ENCODE measurements at places on chromosomes 11 and 22.

- DNase-seq, result no peak
Observed at GRCh38 chr11:65796726-65797601, 10.1 kb downstream of the OVOL1 start.

- no peak for DNase-seq
Observed at GRCh38 chr11:24238771-24239645, 257.8 kb upstream of the LUZP2 start.

- no peak for DNase-seq
Observed at GRCh38 chr11:59223611-59224010, 10.9 kb upstream of the MPEG1 start.

DNA sequence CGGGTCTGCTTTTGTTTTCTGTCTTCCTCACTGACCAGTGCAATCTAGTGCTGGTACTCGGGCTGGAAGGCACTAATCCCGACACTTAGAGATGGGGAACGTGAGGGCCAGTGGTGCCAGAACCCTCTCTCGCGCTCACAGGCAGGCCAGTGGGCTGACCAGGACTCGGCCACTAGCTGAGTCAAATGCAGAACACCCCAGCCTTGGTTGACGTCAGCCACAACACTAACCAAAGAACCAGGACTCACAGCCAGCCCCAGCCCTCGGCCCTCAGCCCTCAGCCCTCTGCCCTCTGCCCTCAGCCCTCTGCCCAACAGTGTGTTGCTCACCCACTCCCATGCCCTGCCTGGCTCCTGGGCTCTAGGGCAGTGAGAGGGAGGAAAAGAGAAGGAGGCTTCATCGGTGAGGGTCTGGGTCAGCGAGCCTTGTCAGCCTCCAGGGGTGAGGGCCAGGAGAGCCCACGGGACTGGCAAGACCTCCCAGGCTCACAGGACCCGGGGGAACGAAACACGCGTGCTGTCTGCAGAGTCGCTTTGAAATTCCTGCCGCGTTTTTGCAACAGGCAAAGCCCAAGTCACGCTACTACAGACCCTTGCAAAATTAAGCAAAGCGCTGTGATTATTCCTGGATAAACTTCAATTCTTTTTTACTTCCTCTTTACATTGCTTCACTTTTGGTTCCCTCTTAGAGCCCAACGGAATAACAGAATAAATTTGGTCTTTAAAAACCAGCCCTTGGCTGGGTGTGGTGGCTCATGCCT, 27.5 kb downstream of the KIAA0930 start:
- no peak for DNase-seq
